GM23248 (cell line): ENCODE measurements at places on chromosomes 12 and 14. TPM values are rescaled to one million over a fixed set of nuclear protein-coding genes. Genes with fewer than 3 reads are reported as not detected.

- DNase-seq, result no peak
Measured at GRCh38 chr14:68328509-68328908, 464.4 kb downstream of the ZFP36L1 start.

Gene RALGAPA1
- 15.3 and 22.2 TPM in 2 replicates for total RNA-seq

GRCh38 chr12:51217133-51217967 is 512 bp downstream of the POU6F1 start:
- DNase-seq, result peak; percentile 64

- DNase-seq, result peak; percentile 34
Measured at GRCh38 chr12:51334764-51335163, 10.8 kb upstream of the BIN2 start.

Gene GARIN6
- total RNA-seq, result not detected in 2 replicates

- DNase-seq, result no peak
Measured at GRCh38 chr12:117774941-117775775, 193.6 kb downstream of the KSR2 start.

Gene RND1
- 0.32 TPM in 1 of 2 replicates, not detected in the other for total RNA-seq

DNA sequence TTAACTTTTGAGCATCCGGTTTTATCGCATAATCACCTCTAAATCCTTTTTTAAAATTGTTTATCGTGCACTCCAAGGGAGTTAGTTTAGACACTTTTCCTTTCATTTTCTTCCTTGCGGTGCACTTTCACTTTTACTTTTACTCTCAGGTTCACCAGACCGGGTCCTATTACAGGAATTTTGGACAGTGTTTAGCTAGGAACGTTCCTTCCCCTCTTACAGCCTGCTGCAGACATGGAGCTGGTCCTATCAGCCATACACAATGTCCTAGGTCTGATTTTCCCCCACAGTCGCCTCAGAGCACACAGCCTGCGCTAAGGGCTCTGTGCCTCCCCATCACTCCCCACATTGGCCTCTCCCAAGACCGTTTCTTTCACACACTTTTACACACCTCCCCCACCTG is 103.9 kb downstream of the ALG10 start:
- peak; percentile 9 for DNase-seq

DNA sequence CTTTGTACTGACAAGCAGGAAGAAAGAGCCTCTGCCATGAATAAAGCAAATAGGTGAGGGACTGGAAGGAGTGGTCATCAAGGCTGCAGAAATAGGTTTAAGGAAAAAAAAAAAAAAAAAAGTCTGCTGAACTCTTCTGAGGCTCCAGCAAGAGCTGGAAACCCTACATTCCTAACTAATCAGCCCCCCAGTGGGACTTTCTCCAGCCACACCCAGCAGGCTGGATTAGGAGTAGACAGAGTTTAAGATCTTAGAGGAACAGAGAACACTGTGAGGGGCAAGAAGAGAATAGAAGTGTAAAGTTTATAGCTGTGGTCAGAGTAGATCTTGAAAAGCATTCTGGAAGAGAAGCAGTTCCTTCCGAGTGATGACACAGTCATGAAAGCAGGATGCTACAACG is 66.4 kb downstream of the ATXN2 start:
- no peak for DNase-seq

DNA sequence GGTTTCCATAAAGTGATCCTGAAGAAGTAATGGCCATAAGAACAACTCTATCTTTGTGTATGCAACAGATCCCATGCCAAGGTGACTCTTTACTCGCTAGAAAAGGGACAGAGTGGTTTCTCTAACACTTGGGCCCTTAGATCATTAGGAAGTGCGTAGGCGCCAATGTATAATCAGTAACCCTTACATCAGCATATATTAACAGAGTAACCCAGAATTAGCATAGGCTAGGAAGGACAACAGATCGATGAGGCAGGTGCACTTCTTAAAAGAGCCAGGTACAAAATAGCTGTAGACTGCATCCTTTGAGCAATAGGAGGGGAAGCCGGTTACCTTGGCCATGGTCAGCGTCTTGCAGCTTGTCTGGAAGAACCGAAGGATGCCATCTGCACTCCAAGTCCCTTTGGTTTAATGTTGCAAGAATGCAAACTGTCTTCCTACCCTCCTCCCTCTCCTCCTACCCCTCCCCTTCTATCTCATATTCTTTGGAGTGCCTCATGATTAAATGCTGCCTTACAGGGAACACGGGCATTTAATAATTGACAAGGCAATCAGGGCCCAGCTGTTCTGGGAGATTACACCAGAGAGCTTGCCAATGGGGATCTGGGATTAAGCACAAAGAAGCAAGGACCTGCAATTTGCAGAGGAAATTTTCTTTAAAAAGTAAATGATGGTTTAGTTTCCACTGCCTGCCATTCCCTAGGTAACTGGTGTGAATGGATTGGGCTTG is 8.0 kb downstream of the GSG1 start:
- no peak for DNase-seq

DNA sequence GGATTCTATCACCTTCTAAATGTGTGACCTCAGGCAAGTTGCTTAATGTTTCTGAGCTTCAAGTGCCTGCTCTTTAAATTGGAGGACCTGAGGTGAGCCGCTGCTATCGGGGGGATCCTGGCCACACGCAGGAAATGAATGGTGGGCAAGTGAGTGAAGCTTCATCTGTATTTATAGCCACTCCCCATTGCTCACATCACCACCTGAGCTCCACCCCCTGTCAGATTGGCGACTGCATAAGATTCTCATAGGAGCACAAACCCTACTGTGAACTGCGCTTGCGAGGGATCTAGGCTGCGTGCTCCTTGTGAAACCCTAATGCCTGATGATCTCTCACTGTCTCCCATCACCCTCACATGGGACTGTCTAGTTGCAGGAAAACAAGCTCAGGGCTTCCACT is 158.6 kb upstream of the CCND2 start:
- DNase-seq, result no peak

DNA sequence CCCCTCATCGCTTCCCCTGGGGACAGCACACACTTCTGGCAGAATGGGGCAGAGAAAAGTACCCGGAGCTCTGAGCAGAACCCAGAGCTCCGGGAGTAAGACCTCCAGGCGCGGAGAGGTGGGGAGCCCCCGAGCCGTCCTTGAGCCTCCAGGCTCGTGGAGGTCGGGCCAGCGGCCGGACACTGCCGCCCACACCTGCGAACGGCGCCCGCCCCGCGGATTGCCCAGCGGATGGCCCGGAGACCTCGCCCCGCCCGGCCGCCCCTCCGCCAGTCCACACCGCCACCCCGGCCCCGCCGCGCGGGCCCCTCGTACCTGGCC is 344 bp downstream of the SPTLC2 start:
- DNase-seq, result peak; percentile 48

GRCh38 chr12:49367381-49368239 is at the start of gene SPATS2:
Gene SPATS2, plus strand, starts transcription at chr12:49367462. Its CDS starts 93,551 bp downstream, at chr12:49461013.
- peak; percentile 56 for DNase-seq

Gene FAM186B
- total RNA-seq, result 0.22 and 1.4 TPM in 2 replicates

Gene CALCOCO1
- 206 and 243 TPM in 2 replicates for total RNA-seq

DNA sequence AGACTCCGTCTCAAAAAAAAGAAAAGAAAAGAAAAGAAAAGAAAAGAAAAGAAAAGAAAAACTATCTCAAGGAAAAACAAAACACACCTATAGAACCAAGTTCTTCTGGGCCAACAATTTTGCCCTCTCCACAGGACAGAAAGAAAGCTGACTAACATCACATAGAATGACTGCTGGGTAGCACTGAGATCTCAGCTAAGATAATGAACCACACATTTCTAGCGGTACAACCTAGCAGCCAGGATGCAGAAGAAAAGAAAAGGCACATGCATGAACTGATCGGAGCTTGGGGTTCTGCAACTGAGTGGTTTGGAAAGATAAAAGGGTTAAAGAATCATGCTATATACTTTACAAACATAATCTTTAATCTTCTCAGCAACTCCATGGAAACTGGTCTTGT is 19.5 kb downstream of the TMED10 start:
- DNase-seq, result no peak

GRCh38 chr14:105334383-105335230 is 20.1 kb downstream of the PACS2 start:
- DNase-seq, result no peak

- no peak for DNase-seq
Measured at GRCh38 chr14:22397221-22397737, 191.7 kb downstream of the DAD1 start.

- no peak for DNase-seq
Measured at GRCh38 chr12:31218203-31219025, 107.5 kb downstream of the SINHCAF start.

DNA sequence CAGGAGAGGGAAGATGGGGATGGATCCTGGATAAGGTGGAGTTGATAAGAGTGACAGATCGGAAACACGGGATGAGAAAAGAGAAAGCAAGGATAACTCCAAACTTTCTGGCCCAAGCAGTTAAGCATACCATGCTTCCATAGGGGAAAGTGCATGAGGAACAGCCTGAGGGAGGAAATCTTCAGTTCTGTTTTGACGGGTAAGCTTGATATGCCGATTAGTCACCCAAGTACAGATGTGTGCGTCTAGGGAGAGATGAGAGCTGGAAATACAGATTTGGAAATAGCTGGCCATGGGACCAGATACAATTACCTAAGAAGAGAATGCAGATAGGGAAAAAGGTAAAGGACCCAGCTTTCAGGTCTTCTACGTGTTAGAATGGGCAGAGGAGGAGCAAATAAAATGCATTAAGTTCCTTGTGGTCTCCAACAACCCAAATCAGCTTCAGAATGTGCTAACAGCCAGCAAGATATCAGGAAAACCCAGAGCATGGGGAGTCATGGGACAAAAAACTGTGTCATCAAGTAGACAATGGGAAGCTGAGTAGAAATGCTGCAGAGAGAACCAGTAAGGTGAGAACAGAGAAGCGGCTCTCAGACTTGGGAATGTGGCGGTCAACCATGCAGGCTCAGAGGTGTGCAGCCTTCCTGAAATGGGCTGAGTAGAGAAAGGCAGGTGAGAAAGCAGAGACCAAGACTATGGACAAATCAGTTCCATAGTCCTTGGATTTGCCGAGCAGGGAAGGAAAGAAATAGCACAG is 56.3 kb downstream of the PPP1R36 start:
- DNase-seq, result no peak

Gene CELA1
- not detected in 2 replicates for total RNA-seq

DNA sequence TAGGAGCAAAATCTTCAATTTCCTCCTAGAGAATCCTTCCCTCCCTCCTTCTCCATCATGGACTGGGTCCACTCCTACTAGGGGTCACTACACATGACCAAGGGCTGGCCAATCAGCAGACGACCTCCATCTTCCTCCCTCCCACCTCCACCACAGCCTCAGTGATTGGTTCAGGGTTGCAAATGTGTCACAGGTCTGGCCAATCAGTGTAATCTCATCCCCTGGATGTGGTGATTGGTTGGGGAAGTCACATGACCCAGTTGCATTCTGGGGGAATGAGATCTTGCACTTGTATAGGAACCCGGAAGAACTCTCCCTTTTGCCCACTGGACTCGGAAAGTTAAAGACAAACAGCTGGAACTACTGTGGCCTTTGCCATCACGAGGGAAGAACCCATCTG is 169.2 kb downstream of the PIWIL1 start:
- no peak for DNase-seq

Gene KLRK1
- total RNA-seq, result not detected in 2 replicates

Gene MUCL1
- total RNA-seq, result not detected in 2 replicates

DNA sequence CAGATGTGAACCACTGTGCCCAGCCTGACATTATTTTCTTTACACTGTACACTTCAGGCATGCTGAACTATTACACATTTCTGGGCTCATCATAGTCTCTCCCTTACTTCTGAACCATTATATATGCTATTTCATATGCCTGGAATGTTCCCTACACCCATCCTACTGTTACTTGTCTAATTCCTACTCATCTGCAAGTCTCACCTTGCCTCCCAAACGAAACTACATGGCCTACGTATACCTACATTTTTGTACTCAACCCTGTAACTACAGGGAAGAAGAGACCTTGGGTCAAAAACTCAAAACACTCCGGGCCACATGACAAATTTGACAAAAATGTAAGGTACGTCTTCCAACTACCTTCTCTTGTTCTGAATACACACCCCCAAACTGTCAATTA is 9.5 kb upstream of the EEA1 start:
- no peak for DNase-seq

- peak; percentile 30 for DNase-seq
Measured at GRCh38 chr14:79596551-79596950, 614.8 kb downstream of the DIO2 start.

DNA sequence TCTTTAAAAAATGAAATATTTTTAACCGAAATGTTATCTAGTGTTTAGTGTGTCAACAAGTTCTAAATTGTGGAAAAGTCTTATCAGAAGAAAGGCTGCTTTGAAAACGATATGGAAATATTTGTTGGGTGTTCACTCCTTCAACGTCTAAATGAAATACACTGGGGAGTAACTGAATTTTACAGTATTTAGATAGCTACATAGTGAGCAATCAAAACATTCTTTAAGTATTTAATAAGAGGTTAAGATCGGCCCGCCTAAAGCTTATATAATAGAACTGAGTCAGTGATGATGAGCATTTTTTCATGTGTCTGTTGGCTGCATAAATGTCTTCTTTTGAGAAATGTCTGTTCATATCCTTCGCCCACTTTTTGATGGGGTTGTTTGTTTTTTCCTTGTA is 228.3 kb downstream of the RAD51B start:
- peak; percentile 55 for DNase-seq

Gene ADGRD1
- total RNA-seq, result 7.9 and 8.2 TPM in 2 replicates

- DNase-seq, result peak; percentile 11
Measured at GRCh38 chr12:93608313-93608712, 35.8 kb downstream of the SOCS2 start.

DNA sequence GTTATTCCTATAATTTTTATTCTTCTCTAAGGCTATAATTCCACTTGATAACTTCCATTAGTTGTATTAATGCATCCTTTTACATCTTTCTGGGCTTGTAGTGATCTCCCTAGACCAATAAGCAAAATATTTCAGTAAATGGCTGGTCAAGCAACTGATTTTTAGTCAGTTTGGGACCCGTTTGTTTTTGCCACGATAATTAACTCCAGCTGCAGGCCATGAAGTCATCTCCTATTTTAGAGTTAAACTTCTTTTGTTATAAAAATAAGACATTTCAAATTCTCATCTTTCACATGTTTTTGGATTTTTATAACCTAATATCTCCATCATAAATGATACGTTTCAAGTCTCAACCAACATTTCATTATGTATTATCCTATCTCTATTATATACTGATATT is 49.4 kb downstream of the MAGOHB start:
- peak; percentile 47 for DNase-seq

- DNase-seq, result no peak
Measured at GRCh38 chr14:63276016-63276415, 42.7 kb downstream of the GPHB5 start.

- DNase-seq, result peak; percentile 17
Measured at GRCh38 chr12:80625051-80625450, 82.4 kb upstream of the MYF6 start.

Gene MANSC4
- not detected in 2 replicates for total RNA-seq

Gene AQP2
- not detected in 2 replicates for total RNA-seq
